ENCODE measurements at places on chromosomes 1 and 21. TPM values are rescaled to one million over a fixed set of nuclear protein-coding genes. Genes with fewer than 3 reads are reported as not detected.

OLFM3 gene
- not detected for total RNA-seq

ACOT7 gene
- total RNA-seq, result 27.7 TPM

CNR2 gene
- not detected for total RNA-seq

DNA sequence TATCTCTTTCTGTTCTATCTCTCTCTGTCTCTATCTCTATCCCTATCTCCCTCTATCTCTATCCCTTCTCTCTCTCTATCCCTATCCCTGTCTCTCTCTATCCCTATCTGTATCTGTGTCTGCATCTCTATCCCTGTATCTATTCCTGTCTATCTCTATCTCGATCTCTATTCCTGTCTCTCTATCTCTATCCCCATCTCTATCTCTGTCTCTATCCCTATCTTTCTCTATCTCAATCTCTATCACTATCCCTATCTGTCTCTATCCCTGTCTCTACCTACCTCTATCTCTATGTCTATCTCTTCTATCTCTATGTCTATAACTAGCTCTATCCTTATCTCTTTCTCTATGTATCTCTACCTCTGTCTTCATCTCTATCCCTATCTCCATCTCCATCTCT is 141.4 kb upstream of the KCNJ6 start:
- DNase-seq, result no peak

- no peak for DNase-seq
Observed at GRCh38 chr1:174818014-174818616, 181.6 kb upstream of the CACYBP start.

DNA sequence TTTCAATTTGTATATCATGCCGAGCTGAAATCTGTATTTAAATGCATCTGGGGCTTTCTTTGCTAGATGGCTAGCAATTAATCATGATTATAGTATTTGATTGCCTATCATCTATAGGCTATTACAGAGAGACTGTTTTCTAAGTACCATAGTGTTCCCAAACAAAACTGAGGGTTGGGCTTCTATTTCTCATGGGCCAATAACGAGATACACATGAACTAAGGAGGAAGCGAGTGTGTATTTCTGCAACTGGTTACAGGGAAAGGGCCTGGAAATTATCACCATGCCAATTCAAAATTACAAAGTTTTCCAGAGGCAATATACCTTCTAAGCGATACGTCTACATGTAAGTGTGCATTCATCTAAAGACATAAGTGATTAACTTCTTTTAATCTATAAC is 744.5 kb upstream of the BRINP3 start:
- DNase-seq, result no peak

DNA sequence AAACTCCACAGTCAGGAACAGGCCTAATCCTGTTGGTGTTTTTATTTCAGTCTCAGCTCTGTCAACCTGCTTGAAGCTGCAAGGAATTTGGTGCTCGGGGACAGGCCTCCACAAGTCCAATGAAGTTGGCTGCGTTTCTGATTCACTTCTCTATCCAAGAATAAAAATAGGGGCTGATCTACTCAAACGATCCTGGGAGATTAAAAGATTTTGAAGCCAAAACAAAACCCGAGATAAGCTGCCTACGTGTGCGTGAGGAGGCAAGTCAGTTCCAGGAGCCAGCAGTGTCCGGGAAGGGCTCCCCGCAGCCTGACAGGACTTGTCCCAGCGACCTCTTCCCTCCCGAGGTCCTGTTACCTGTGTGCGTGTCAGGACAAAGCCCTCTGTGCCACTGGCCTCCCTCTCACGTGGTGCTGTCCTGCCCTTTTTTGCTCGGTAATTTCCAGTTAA is 98.0 kb downstream of the ETS2 start:
- peak; percentile 87 for DNase-seq

- no peak for DNase-seq
Observed at GRCh38 chr1:181081395-181081794, 7.1 kb upstream of the IER5 start.

DNA sequence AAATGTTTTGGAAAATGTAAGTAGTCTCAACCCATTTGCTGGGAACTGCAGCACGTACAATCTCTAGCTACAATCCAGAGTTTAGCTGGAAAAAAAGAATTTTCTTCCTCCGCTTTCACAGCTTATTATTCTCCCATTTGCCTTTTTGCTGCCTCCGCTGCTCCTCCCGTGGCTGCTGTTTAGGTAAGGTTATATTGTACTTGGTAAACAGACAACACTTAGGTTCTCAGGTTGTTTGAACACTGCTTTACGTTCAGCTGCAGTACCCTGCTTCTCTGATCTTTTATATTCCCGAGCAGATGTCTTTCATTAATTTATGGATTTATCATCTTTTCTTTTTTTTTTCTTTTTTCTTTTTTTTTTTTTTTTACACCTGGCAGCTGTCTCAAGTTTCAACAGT is 14.3 kb downstream of the PROX1 start:
- DNase-seq, result no peak

All from lower leg skin (tissue), 4 donors.